AG10803 (cell line): ENCODE measurements at places on chromosomes 5 and 9.
A peak's percentile ranks its signal among the peaks of the same experiment; 100 is the strongest.

DNA sequence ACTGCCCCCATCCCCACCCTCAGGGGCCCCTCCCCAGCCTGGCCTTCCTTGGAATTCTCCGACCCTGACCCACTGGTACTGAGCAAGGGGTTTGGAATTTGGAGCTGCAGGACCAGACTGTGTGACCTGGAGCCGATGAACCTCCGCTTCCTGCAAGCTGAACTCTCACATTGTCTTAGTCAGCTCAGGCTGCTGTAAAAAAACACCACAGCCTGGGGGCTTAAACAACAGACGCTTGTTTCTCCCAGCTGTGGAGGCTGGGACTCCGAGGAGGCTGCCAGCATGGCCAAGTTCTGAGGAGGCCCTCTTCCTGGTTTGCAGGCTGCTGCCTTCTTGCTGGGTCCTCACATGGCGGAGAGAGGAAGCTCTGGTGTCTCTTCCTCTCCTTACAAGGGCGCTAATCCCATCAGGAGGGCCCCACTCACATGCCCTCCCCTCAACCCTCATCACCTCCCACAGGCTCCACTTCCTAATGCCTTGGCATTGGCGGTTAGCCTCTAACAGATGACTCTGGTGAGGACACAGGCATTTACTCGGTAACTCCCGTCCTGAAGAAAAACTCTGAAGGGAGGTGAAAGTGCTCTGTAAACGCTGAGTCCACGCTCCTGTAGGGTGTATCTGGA, 42.4 kb downstream of the C5orf15 start:
- DNase-seq = no peak

DNA sequence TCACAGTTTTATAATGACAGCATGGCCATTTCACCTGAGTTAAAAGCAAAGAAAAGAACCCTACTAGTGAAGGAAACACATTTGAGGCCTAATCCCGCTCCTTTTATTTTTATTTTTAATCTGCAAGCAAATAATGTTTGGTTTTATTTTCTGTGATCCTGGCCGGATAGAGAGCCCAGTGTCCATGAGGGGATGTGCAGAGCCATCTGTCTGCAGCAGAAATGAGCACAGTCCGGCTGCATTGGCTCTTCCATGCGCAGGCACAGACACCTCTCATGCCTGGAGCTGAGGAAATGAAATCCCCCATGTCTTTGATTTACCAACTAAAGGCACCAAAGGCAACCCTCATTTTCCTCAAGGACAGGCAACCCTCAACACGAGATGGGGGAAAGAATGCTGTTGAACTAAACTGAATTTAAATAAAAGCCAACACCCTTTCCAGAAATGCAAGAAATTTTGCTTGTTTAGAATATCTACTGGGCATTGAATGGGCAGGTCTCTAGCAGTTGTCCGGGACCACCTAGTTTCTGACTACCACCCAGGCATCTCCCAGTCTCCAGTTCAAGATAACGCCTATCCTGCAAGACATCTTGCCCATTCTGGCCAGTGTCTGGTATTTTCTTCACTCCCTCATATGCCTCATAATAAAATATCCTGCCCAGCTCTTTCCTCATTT, 47.9 kb upstream of the SEMA6A start:
- no peak for DNase-seq

DNA sequence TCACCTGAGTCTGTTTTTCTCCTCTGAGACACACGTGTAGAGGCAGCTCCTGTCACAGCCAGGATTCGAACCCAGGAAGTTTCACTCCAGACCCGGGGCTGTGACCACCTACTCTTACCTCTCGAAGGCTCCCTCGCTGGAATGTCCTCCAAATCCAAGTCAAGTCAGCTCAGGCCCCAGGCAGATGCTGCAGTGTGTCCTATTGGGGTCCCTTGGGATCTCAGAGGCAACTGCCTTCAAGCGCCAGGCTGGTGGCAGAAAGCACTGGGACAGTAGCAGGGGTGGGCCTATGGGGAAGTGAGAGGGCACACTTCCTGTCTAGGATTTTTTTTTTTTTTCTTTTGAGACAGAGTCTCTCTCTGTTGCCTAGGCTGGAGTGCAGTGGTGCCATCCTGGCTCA, 762 bp upstream of the ST6GALNAC4 start:
- no peak for DNase-seq

- DNase-seq = no peak
These were observed 13.0 kb upstream of the LCN15 start for GRCh38 chr9:136777359-136777758.

DNA sequence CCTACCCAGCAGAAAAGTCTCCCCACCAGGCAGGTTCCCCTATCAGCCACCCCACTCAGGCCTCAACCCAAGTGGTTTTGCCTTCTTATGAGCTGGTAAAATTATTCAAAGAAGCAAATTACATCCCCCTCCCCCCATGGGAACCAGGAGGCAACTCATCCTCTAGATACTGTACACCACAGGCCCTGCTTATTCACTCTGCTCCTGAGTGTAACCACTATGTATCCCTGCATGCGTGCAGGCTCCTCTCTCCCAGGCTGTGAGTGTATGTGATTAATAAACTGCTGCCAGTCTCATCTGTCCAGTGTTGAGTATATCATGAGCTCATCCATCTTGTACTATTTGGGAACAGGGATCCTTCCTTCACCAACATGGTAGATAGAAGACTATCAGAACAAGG, 8.6 kb downstream of the KCTD16 start:
- DNase-seq = peak; percentile 38

- DNase-seq = peak; percentile 75
These were observed 21.3 kb downstream of the KCTD16 start for GRCh38 chr5:144191998-144192397.
